Type B pancreatic cell (in vitro differentiated cells): ENCODE measurements at places on chromosomes 2 and 18. TPM values are rescaled to one million over a fixed set of nuclear protein-coding genes. Genes with fewer than 3 reads are reported as not detected.

The MC4R gene
- 1.3 TPM in 1 of 2 replicates, not detected in the other for total RNA-seq

The CETN1 gene
- total RNA-seq, result not detected in 2 replicates

The CXCR2 gene
- total RNA-seq, result not detected in 2 replicates

The GBX2 gene
- total RNA-seq, result 0.50 and 2.1 TPM in 2 replicates

The ZNF396 gene
- total RNA-seq, result 4.8 and 4.9 TPM in 2 replicates

The LONRF2 gene
- 4.5 and 8.9 TPM in 2 replicates for total RNA-seq

The UBE2E3 gene
- total RNA-seq, result 48.0 and 105 TPM in 2 replicates

The ASXL3 gene
- 15.6 and 24.4 TPM in 2 replicates for total RNA-seq

The FOXI3 gene
- 1.1 and 2.2 TPM in 2 replicates for total RNA-seq

The BCL11A gene
- 47.9 and 53.1 TPM in 2 replicates for total RNA-seq

The STK17B gene
- 20.0 and 27.2 TPM in 2 replicates for total RNA-seq

DNA sequence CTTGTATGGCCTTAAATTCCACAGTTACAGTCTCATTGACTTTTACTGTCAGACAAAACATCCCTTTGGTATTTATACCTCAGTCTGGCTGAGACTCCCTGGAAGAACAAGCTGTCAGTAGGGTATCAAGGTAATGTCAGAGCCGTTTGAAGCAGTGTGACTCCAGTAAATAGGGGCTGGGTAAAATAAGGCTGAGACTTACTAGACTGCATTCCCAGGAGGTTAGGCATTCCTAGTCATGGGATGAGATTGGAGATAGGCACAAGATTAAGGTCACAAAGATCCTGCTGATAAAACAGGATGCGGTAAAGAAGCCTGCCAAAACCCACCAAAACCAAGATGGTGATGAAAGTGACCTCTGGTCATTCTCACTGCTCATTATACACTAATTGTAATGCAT is 219.5 kb upstream of the SKOR2 start:
- peaks cover 18% of the 10 kb centered on the region for H3K27me3 ChIP-seq
- H3K36me3 ChIP-seq, result no peaks in the 10 kb centered on the region
- H3K27ac ChIP-seq, result no peak overlapping the region
- DNase-seq, result no peak
- H3K4me3 ChIP-seq, result no peak overlapping the region
- no peaks in the 10 kb centered on the region for H3K4me1 ChIP-seq

DNA sequence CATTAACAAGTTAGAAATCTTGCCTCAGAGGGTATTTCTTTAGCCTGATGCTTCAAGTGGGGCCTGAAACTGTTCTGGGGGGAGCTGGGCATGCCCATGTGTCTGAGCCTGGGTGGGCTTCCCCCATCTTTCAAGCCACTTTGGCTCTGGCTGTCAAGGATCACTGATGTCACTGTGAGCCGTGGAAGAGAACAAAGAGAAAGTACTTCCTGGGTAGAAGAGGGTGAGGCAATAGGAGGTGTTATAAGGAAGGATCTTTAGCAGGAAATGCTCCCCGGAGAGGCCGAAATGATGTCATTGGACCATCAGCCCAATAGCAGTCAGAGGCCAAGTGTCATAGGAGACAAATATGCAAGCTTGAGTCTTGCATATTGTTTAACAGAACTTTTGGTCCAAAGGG is 228.4 kb upstream of the MEX3C start:
- peak overlapping the region; percentile 86 for H3K27ac ChIP-seq
- no peak overlapping the region for H3K4me3 ChIP-seq
- no peaks in the 10 kb centered on the region for H3K27me3 ChIP-seq

GRCh38 chr2:172994864-172995263 is 80.8 kb upstream of the MAP3K20 start:
- no peaks in the 10 kb centered on the region for H3K36me3 ChIP-seq
- H3K4me3 ChIP-seq, result no peak overlapping the region
- no peaks in the 10 kb centered on the region for H3K27me3 ChIP-seq
- H3K4me1 ChIP-seq, result peaks cover 30% of the 10 kb centered on the region
- H3K27ac ChIP-seq, result no peak overlapping the region

GRCh38 chr2:16312771-16313170 is 352.9 kb downstream of the CYRIA start:
- peaks cover 15% of the 10 kb centered on the region for H3K4me1 ChIP-seq
- H3K27me3 ChIP-seq, result peaks cover 3% of the 10 kb centered on the region
- H3K27ac ChIP-seq, result no peak overlapping the region
- H3K4me3 ChIP-seq, result no peak overlapping the region
- no peaks in the 10 kb centered on the region for H3K36me3 ChIP-seq

DNA sequence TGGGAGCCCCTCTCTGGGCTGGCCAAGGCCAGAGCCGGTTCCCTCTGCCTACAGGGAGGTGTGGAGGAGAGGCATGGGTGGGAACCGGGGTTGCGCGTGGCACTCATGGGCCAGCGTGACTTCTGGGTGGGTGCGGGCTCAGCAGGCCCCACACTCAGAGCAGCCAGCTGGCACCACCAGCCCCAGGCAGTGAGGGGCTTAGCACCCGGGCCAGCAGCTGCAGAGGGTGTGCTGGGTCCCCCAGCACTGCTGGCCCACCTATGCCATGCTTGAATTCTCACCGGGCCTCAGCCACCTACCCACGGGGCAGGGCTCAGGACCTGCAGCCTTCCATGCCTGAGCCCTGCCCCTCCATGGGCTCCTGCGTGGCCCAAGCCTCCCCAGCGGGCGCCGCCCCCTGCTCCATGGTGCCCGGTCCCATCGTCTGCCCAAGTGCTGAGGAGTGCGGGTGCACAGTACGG is 248.5 kb upstream of the HNMT start:
- H3K36me3 ChIP-seq, result no peaks in the 10 kb centered on the region
- no peaks in the 10 kb centered on the region for H3K27me3 ChIP-seq
- H3K27ac ChIP-seq, result no peak overlapping the region
- no peak overlapping the region for H3K4me3 ChIP-seq
